ENCODE measurements at places on chromosomes 11 and 22.

- DNase-seq: no peak
These were observed 555 bp downstream of the DDI1 start for GRCh38 chr11:104036995-104037394.

DNA sequence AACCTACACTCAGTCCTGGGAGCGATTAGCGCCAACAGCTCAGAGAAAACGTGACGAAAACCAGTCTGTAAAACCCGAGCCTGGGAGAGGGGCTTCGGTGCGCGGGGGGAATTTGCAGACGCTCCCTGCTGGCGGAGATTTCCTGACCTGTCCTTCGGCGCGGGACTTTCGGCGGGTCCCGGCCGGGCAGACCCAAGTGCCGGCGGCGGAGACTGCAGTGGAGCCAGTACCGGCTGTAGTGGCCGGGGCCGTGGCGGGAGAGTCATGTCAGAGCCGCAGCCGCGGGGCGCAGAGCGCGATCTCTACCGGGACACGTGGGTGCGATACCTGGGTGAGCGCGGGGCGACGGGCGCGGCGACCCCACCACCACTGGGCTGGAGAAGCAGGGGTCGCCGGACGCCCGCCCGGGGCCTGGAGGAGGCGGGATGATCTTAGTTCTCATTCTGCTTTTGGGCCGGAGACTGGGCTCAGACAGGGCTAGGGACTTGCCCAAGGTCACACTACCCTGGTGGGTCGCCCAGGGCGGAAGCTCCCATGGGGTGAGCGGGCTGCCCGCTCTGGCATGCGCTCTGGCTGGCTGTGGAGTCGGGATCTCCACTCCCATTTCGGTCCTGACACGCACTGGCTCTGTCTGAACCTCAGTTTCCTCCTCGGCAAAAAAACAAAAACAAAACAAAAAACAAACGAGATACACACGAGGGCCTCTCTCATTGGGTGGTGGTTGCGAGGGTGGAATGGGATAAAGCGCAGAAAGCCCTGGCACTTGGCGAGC lies at the start of gene MTFP1:
Gene MTFP1, plus strand, starts transcription at position 153 of the 772 bp plus-strand sequence. Its CDS starts 112 bp downstream, at position 265.
- DNase-seq: peak; percentile 53

- DNase-seq: no peak
These were observed 142.5 kb downstream of the LDLRAD3 start for GRCh38 chr11:36086366-36086765.

GRCh38 chr11:102204174-102204573 lies 93.9 kb downstream of the YAP1 start:
- no peak for DNase-seq

- no peak for DNase-seq
These were observed 15.6 kb downstream of the POU2F3 start for GRCh38 chr11:120255519-120255866.

- DNase-seq: no peak
These were observed 716 bp downstream of the AMOTL1 start for GRCh38 chr11:94768602-94769541.

GRCh38 chr22:33381531-33382406 lies 323.6 kb upstream of the SYN3 start:
- DNase-seq: no peak

DNA sequence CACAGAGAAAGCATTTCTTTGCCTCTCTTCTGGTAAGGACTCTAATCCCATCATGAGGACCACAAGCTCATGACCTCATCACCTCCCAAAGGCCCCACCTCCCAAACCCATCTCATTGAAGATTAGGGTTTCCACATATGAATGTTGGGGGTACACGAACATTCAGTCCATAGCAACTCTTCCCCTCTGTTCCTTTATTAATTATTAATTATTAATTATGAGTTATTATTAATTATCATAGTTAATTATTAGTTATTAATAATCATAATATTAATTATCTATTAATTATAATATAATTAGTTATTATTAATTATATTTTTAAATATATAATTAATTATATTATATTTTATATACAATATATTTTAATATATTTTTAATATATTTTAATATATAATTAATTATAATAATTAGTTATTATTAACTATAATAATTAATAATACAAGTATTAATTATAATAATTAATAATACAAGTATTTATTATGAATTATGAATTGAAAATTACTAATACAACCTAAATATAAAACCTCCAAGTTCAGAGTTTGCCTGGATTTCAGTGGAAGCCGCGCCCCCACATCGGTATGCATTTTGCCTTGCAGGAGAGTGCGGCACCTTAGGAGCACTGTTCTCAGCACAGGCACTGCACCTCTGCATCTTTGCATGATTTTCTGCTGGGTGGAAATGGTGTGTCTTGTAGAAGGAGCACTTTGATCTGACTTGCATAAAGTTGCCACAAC lies 128.0 kb upstream of the FGF3 start:
- DNase-seq: no peak

DNA sequence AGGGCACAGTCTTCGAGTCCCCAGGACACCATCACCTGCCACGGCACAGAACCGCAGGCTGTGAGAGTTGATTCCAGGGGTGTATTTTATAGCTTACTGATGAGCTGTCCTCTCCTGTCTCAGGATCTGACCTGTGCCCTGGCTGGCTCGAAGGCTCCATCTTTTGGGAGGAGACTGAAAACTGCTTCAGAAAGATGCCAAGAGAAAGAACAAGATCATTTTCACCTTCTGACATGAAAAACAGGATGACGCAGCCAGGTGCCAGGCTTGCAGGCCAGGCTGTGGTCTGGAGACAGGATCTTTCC lies 2.2 kb downstream of the MRGPRD start:
- DNase-seq: no peak

DNA sequence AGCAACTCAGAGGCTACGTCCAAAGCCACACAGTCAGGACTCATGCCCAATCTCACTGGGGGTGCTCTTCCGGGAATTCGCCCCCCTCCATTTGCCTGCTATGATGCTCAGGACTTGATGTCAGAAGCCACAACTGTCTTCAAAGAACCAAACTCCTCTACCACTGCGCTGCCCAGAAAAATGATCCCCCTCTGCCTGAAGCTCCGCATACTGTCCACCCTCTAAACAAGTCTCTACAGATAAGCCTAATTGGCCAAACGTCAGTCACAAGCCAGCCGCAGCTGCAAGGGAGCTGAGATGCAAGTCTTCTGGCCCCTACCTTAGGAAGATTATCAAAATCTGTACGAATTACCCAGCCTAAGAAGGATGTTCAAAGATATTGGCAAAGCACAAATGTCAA lies 294.6 kb downstream of the BUD13 start:
- DNase-seq: no peak

- no peak for DNase-seq
These were observed 12.6 kb downstream of the PRDM11 start for GRCh38 chr11:45158891-45159605.

- no peak for DNase-seq
These were observed 82.1 kb downstream of the KCNQ1 start for GRCh38 chr11:2526808-2527381.

DNA sequence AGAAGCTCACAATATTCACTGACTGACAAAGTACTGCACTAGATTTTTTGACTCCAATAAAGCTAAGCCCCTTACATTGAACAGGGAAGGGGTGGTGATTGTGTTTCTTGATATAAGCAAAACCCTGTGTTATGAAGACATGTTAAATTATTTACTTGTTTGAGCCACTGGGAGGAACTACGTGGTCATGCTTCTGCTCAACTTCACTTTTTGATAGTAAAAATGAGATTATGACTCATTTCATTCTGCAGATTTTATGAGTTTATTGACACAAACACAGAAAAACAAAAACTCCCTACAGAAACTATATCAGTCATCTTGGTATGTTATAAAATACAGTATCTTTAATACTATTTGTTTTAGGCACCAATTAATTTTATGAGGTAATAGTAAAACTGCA lies 124.7 kb downstream of the CADM1 start:
- no peak for DNase-seq

GRCh38 chr11:12200279-12200990 lies 90.0 kb downstream of the MICAL2 start:
- no peak for DNase-seq

DNA sequence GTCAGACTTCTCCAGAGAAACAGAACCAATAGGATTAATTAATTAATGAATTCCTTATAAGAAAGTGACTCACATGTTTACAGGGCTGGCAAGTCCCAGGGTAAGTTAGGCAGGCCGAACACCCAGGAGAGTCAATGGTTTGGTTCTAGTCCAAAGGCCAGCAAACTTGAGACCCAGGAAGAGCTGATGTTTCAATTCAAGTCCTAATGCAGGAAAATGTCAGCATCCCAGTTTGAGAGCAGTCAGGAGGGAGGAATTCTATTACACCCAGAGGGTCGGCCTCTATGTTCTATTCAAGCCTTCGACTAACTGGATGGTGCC lies 466.0 kb downstream of the INSC start:
- DNase-seq: no peak

GRCh38 chr11:118002541-118003423 lies 16.6 kb downstream of the IL10RA start:
- peak; percentile 28 for DNase-seq
